ENCODE measurements at places on chromosomes 6 and 20. TPM values are rescaled to one million over a fixed set of nuclear protein-coding genes. Genes with fewer than 3 reads are reported as not detected.
A peak's percentile ranks its signal among the peaks of the same experiment; 100 is the strongest.

ANKRD60 gene
- total RNA-seq, result not detected

OR5V1 gene
- total RNA-seq, result not detected

CLIC5 gene
- 3.7 TPM for total RNA-seq

SLC22A2 gene
- total RNA-seq, result not detected

MCCD1 gene
- total RNA-seq, result not detected

ADNP gene
- total RNA-seq, result 90.4 TPM

- peak overlapping the region; percentile 20 for H3K27ac ChIP-seq
- H3K36me3 ChIP-seq, result peaks cover 44% of the 10 kb centered on the region
- H3K4me1 ChIP-seq, result peaks cover 40% of the 10 kb centered on the region
- no peaks in the 10 kb centered on the region for H3K27me3 ChIP-seq
These were observed 23.9 kb downstream of the ZMYND8 start for GRCh38 chr20:47332381-47333206.

GRCh38 chr6:69005199-69005598, 370.1 kb downstream of the ADGRB3 start:
- H3K36me3 ChIP-seq, result no peaks in the 10 kb centered on the region
- DNase-seq, result no peak
- H3K4me1 ChIP-seq, result no peaks in the 10 kb centered on the region
- H3K4me3 ChIP-seq, result no peak overlapping the region
- H3K27ac ChIP-seq, result no peak overlapping the region
- no peaks in the 10 kb centered on the region for H3K27me3 ChIP-seq

DNA sequence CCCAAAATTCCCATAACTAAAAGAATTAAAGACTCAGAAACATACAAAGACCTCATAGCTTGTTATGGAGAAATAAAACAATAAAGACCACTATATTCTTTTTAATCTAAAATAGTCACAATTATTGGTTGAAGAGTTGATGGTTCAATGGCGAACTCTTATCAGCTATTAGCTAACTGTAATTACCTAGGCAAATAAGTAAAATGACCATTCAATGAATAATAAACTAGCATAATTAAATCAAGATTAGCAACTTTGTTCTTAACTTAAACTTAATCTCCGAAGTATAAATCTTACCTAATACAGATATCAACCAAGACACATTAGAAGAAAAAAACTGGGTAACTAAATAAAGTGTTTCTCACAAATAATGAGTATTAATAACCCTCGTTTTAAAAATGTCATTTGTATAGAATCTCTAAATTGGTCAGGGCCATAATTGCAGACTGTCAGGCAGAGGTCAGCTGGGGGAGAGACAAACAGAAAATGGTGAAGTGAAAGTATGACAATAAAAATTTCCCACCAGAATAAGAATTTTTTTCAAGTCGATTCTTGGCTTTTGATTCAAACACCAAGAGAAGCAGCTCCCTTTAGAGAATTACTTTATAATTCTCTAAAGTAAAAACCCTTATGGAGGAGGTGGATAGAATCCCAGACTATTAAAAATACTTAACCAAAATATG, 1.7 kb downstream of the FKBP5 start:
- H3K4me1 ChIP-seq, result peaks cover 22% of the 10 kb centered on the region
- H3K36me3 ChIP-seq, result peaks cover 13% of the 10 kb centered on the region
- H3K27me3 ChIP-seq, result no peaks in the 10 kb centered on the region
- H3K4me3 ChIP-seq, result peak overlapping the region; percentile 98
- H3K27ac ChIP-seq, result peak overlapping the region; percentile 95
- no peak for DNase-seq

- H3K36me3 ChIP-seq, result peaks cover 2% of the 10 kb centered on the region
- peaks cover 15% of the 10 kb centered on the region for H3K27me3 ChIP-seq
- DNase-seq, result no peak
These were observed 27.8 kb upstream of the FAM110A start for GRCh38 chr20:805713-806112.

GRCh38 chr20:6051505-6051904, 2.4 kb downstream of the LRRN4 start:
- H3K4me1 ChIP-seq, result peaks cover 7% of the 10 kb centered on the region
- H3K27ac ChIP-seq, result no peak overlapping the region
- DNase-seq, result no peak

DNA sequence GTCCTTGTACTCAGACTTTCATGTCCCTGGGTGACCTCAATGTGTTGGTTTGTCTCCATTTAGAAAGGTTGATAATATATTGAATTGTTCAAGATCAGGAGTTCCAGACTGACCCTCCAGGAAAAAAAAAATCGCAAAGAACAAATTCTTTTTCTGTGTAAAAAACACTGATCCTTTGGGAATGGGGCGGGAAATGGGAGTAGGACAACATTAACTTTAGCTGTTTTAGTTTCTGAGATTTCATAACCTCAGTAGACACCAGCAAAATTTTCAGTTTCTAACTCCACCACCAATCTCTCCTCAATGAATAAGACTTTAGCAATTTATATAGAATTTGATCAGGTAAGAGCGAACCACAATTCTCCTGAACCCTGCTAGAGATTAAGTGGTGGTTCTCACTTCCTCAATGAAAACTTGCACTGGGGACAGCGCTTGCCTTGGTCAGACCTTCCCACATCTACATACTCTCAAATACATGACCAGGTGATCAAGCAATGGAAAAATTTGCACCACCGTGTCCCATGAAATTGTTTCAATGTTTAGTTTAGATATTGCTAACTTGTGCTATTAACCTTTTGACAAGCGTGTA, 231.2 kb upstream of the PLN start:
- no peak overlapping the region for H3K27ac ChIP-seq
- no peak overlapping the region for H3K4me3 ChIP-seq
- DNase-seq, result no peak
- peaks cover 3% of the 10 kb centered on the region for H3K27me3 ChIP-seq

- H3K4me3 ChIP-seq, result no peak overlapping the region
- DNase-seq, result no peak
- no peak overlapping the region for H3K27ac ChIP-seq
These were observed 39.8 kb upstream of the ISM1 start for GRCh38 chr20:13180986-13181889.

GRCh38 chr20:44856856-44857448, 28.6 kb upstream of the YWHAB start:
- H3K27me3 ChIP-seq, result peaks cover 9% of the 10 kb centered on the region
- H3K4me1 ChIP-seq, result peaks cover 18% of the 10 kb centered on the region

GRCh38 chr6:120786682-120787081, 547.6 kb downstream of the TBC1D32 start:
- no peaks in the 10 kb centered on the region for H3K27me3 ChIP-seq
- no peak overlapping the region for H3K4me3 ChIP-seq
- H3K36me3 ChIP-seq, result no peaks in the 10 kb centered on the region
- no peak for DNase-seq
- no peak overlapping the region for H3K27ac ChIP-seq

- H3K4me3 ChIP-seq, result no peak overlapping the region
- no peak overlapping the region for H3K27ac ChIP-seq
- H3K27me3 ChIP-seq, result no peaks in the 10 kb centered on the region
- no peaks in the 10 kb centered on the region for H3K4me1 ChIP-seq
These were observed 287.3 kb upstream of the FOXQ1 start for GRCh38 chr6:1024587-1024986.

Data from activated CD4-positive, alpha-beta T cell treated with anti-CD3 and anti-CD28 coated beads, Interleukin-2, amount 10 ng/mL, durations not matched to agents 7 days and 5 days (primary cell).